ENCODE measurements at places on chromosomes 1 and 21.

- peak overlapping the region; percentile 94 for H3K27ac ChIP-seq
- H3K4me3 ChIP-seq: peak overlapping the region; percentile 19
- H3K27me3 ChIP-seq: no peaks in the 10 kb centered on the region
- DNase-seq: no peak
- peaks cover 59% of the 10 kb centered on the region for H3K4me1 ChIP-seq
Measured at GRCh38 chr1:16153999-16154673, 1.7 kb downstream of the EPHA2 start.

- H3K36me3 ChIP-seq: no peaks in the 10 kb centered on the region
- no peak overlapping the region for H3K4me3 ChIP-seq
- H3K4me1 ChIP-seq: no peaks in the 10 kb centered on the region
Measured at GRCh38 chr1:115237507-115237906, 100.5 kb downstream of the NGF start.

DNA sequence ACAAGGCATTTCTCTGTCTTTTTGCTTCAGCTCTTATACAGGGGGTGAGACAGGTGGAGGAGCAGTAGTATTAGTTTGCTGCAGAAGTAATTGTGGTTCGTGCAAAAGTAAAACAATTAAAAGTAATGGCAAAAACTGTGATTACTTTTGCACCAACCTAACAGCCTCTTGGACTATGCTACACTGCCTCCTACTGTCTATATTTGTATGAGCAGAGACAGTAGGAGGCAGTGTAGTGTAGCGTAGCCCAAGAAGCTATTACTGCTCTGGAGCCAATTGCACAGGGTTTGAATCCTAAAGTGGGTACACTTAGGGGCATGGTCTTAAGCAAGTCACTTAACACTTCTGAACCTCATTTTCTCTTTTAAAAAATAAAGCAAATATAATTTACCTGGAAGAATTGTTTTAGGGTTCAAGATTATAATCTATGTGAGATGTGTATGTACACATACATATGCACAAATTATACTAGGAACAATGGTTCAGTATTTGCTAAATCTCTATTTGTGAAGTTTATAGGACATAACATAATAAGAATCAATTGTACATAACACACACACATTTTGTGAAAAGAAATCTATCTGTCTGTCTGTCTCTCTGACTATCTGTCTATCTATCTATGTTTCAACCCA lies 103.8 kb downstream of the BRINP3 start:
- H3K4me3 ChIP-seq: no peak overlapping the region
- no peak overlapping the region for H3K27ac ChIP-seq

DNA sequence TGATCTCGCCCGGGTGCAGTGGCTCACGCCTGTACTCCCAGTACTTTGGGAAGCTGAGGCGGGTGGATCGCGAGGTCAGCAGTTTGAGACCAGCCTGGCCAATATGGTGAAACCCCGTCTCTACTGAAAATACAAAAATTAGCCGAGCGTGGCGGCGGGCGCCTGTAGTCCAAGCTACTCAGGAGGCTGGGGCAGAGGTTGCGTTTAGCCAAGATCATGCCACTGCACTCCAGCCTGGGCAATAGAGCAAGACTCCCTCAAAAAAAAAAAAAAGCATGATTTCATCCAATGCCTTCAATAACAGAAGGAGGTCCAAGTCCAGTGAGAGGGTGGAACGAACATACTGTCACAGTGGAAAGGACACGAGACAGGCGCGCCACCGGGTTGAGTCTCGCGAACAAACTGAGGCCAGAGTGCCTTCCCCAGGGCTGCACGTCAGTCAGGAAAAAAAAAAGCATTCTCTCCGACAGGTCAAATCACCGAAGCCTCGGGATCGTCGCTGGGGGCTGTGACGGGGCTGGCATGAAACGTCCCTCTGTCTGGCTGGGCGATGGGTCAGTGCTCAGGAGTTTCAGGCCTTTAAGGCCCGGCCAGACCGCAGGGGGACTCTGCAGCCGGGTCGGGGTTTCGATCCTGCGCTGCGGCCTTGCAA lies 8.4 kb upstream of the CROCC start:
- no peaks in the 10 kb centered on the region for H3K4me1 ChIP-seq
- H3K4me3 ChIP-seq: peak overlapping the region; percentile 51
- peak overlapping the region; percentile 36 for H3K27ac ChIP-seq
- H3K27me3 ChIP-seq: no peaks in the 10 kb centered on the region
- DNase-seq: no peak
- H3K36me3 ChIP-seq: no peaks in the 10 kb centered on the region

DNA sequence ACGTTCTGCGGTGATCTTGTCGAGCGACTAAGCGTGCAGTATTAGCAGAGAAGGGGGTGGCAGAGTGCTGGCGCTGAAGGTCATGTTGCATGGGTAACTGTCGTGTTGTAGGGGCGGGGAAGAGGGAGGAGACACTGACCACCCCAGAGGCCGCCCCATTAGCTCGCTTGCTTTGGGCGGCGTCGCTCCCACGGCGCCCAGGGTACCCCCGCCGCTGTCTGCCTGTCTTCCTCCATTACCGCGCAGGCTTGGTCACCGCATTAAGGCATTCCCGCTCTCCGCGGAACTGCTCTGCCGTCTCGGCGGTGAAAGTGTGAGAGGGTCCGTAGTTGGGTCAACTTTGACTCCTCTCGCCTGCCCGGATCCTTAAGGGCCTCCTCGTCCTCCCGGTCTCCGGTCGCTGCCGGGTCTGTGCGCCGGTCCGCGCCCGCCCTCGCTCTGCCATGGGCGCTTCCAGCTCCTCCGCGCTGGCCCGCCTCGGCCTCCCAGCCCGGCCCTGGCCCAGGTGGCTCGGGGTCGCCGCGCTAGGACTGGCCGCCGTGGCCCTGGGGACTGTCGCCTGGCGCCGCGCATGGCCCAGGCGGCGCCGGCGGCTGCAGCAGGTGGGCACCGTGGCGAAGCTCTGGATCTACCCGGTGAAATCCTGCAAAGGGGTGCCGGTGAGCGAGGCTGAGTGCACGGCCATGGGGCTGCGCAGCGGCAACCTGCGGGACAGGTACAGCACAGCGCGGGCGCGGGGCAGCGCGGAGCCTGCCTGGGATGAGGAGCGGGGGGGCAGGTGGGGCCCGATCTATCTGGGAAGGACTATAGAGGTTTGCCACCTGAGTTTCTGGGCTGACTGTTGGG lies at the start of gene MTARC2:
Gene MTARC2 (plus strand): TSS at position 234 of the 846 bp plus-strand sequence. CDS start 210 bp downstream, at position 444.
- H3K27me3 ChIP-seq: no peaks in the 10 kb centered on the region
- H3K27ac ChIP-seq: peak within 1 kb of the TSS; percentile 97
- H3K36me3 ChIP-seq: no peaks in the 10 kb centered on the region
- DNase-seq: peak; percentile 85
- H3K4me3 ChIP-seq: peak within 1 kb of the TSS; percentile 77

- no peak for DNase-seq
- no peaks in the 10 kb centered on the region for H3K27me3 ChIP-seq
- no peaks in the 10 kb centered on the region for H3K36me3 ChIP-seq
Measured at GRCh38 chr1:74180490-74180889, 17.5 kb downstream of the LRRIQ3 start.

- no peaks in the 10 kb centered on the region for H3K27me3 ChIP-seq
- DNase-seq: no peak
- no peaks in the 10 kb centered on the region for H3K4me1 ChIP-seq
- no peak overlapping the region for H3K4me3 ChIP-seq
Measured at GRCh38 chr1:58568271-58568860, 8.7 kb downstream of the TACSTD2 start.

- peak overlapping the region; percentile 74 for H3K27ac ChIP-seq
- peaks cover 18% of the 10 kb centered on the region for H3K4me1 ChIP-seq
- DNase-seq: peak; percentile 66
- H3K4me3 ChIP-seq: peak overlapping the region; percentile 94
Measured at GRCh38 chr21:44872649-44873355, 688 bp downstream of the PTTG1IP start.

DNA sequence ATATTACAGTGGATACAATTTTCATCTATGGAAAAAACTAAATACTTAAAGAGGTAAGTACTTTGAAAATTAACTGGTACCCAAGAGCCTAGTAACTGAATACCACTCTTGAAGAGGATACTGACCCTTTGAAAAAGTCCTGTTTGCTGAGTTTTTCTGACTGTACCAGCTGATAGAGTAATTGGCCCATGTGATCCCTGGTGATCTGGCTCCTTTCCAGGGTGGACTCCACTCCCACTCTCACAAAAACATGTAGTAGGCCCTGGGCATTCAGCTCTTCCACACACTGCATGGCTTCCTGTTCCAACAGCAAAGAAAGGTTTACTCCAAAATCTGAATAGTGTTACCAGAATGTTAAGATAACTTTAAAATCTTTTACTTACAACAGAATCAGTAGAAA lies 53.6 kb upstream of the HP1BP3 start:
- H3K4me1 ChIP-seq: no peaks in the 10 kb centered on the region
- peaks cover 21% of the 10 kb centered on the region for H3K36me3 ChIP-seq
- H3K4me3 ChIP-seq: no peak overlapping the region
- H3K27ac ChIP-seq: no peak overlapping the region
- H3K27me3 ChIP-seq: no peaks in the 10 kb centered on the region
